ENCODE measurements at places on chromosomes 3 and 15. TPM values are rescaled to one million over a fixed set of nuclear protein-coding genes. Genes with fewer than 3 reads are reported as not detected.

DNA sequence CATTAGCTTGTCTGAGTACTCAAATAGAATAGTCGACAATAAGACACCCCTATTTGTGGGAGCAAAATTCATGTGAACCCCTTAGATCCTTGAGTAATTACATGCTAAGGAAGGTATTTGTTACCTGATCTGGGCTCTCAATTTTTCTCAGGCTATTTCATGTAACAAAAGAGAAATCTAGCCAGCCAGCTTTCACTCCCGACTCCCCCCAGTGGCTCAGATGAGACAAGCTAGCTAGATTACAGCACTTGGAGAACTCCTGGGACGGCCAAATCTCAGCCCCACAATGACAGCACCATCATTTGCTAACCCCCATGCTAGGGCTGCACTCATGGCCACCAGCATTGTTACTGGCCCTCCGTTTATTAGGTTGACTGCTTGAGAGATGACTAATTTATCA lies 41.3 kb downstream of the GLDN start:
- DNase-seq: no peak
- H3K36me3 ChIP-seq: no peaks in the 10 kb centered on the region
- no peak overlapping the region for H3K27ac ChIP-seq
- no peaks in the 10 kb centered on the region for H3K4me1 ChIP-seq

- no peaks in the 10 kb centered on the region for H3K27me3 ChIP-seq
- no peak overlapping the region for H3K4me3 ChIP-seq
- H3K36me3 ChIP-seq: no peaks in the 10 kb centered on the region
- DNase-seq: no peak
- no peak overlapping the region for H3K27ac ChIP-seq
- H3K4me1 ChIP-seq: no peaks in the 10 kb centered on the region
Observed at GRCh38 chr3:158841387-158841786, 39.5 kb downstream of the MFSD1 start.

- H3K36me3 ChIP-seq: no peaks in the 10 kb centered on the region
- no peak overlapping the region for H3K27ac ChIP-seq
- H3K27me3 ChIP-seq: no peaks in the 10 kb centered on the region
- no peak overlapping the region for H3K4me3 ChIP-seq
- no peak for DNase-seq
Observed at GRCh38 chr3:145882436-145882835, 278.5 kb downstream of the PLOD2 start.

DNA sequence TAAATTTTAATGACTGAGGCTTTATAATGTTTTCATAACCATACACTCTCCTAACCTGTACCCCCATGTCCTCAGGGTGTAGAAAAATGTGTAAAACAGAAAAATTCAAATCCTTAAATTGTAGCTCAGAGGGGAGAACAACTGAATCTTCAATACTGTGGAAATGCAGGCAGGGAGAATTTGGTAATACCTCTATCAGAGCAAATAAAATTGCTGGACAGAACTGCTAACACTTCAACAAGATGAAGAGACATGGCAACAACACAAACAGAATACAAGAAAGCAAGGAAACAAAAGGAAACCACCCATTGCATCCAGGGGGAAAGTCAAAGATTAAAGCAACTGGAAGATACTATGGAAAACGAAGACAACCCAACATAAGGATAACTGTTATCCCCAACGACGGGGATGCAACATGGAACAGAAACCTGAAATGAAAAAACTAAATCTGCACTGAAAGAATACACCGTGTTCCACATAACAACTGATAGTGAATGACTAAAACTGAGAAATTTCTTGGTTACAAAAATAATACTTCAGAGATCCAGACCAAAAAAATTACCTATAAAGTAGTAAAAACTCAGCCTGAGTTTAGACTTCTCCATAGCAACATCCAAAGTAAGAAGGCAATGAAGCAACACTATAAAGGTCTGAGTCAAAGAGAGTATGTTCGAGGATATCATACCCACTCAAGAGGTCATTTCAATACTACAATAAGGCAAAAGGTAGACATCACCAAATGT lies 48.5 kb downstream of the HACD2 start:
- H3K4me3 ChIP-seq: no peak overlapping the region
- no peaks in the 10 kb centered on the region for H3K27me3 ChIP-seq
- peaks cover 2% of the 10 kb centered on the region for H3K4me1 ChIP-seq

GRCh38 chr3:49611291-49611690 lies 57.0 kb downstream of the BSN start:
- no peak for DNase-seq
- H3K27me3 ChIP-seq: no peaks in the 10 kb centered on the region
- no peak overlapping the region for H3K27ac ChIP-seq
- no peaks in the 10 kb centered on the region for H3K4me1 ChIP-seq

- no peak overlapping the region for H3K27ac ChIP-seq
- peaks cover 1% of the 10 kb centered on the region for H3K4me1 ChIP-seq
- no peak for DNase-seq
- H3K36me3 ChIP-seq: no peaks in the 10 kb centered on the region
- H3K4me3 ChIP-seq: no peak overlapping the region
Observed at GRCh38 chr3:52882377-52882776, 15.0 kb downstream of the STIMATE start.

GRCh38 chr3:172580680-172581401 lies 57.6 kb upstream of the TNFSF10 start:
- no peaks in the 10 kb centered on the region for H3K36me3 ChIP-seq
- no peak for DNase-seq
- H3K27me3 ChIP-seq: no peaks in the 10 kb centered on the region
- no peaks in the 10 kb centered on the region for H3K4me1 ChIP-seq
- no peak overlapping the region for H3K27ac ChIP-seq

DNA sequence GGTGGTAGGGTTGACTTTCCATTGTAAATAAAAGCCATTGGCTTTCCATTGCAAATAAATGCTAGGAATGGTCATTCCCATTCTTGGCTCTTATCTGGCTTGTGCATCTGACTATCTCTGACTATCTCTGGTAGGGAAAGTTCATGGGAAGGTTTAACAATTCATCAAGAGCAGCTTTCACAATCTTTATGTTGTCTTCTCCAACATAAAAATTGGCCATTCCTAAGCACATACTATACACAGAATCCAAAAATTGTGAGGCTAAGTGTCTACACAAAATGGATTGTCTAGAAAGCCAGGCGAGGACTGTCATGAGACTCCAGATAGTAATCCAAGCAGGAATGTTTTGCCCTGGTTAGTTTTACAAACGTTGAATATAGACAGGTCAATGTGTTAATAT lies 54.4 kb upstream of the WNT5A start:
- H3K27ac ChIP-seq: no peak overlapping the region
- H3K4me1 ChIP-seq: peaks cover 2% of the 10 kb centered on the region
- H3K27me3 ChIP-seq: no peaks in the 10 kb centered on the region
- no peaks in the 10 kb centered on the region for H3K36me3 ChIP-seq
- DNase-seq: no peak

GRCh38 chr3:12840591-12841148 lies 695 bp downstream of the RPL32 start:
- DNase-seq: no peak
- peaks cover 3% of the 10 kb centered on the region for H3K4me1 ChIP-seq
- no peaks in the 10 kb centered on the region for H3K27me3 ChIP-seq
- peak overlapping the region; percentile 89 for H3K27ac ChIP-seq
- no peaks in the 10 kb centered on the region for H3K36me3 ChIP-seq

DNA sequence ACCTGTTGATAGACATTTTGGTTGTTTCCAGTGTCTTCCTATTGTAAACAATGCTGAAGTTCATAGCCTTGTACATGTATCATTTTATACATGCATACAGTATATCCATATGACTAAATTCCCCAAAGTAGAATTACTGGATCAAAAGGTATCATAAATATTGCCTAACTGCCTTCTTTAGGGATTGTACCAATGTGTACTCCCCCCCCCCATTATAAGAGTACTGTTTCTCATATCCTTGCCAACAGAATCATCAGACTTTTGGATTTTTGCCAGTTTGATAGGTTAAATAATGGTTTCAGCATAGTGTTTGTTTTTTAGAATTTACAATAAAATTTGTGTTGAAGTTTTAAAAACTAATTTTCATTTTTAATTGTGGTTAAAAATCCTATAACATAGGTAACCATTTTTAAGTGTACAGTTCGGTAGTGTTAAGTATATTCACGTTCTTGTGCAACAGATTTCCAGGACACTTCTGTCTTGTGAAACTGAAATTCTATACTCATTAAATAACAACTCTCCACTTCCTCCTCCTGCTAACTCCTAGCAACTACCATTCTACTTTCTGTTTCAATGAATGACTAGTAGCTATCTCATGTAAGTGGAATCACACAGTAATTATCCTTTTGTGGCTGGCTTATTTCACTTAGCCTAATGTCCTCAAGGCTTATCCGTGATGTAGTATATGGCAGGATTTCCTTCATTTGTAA lies 30.8 kb upstream of the MAP3K13 start:
- H3K4me3 ChIP-seq: no peak overlapping the region
- H3K27ac ChIP-seq: no peak overlapping the region
- no peak for DNase-seq
- H3K27me3 ChIP-seq: no peaks in the 10 kb centered on the region
- H3K36me3 ChIP-seq: no peaks in the 10 kb centered on the region
- H3K4me1 ChIP-seq: no peaks in the 10 kb centered on the region

DNA sequence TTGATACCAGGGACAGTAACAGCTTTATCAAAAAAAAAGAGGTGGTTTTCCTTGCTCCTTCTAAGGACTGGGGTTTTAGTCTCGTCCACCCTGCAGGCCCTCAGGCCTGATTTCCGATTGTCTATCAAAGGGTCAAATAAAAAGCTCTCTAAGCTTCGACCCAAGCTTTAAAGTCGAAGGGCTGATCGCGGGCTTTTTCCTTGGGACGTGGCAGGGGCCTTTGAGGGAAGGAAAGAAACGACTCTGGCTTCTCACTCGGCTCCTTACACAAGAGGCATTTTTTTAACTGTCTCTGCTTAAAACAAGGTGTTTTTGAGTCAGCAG lies 354 bp upstream of the KLHL24 start:
- peak overlapping the region; percentile 70 for H3K4me3 ChIP-seq
- H3K36me3 ChIP-seq: no peaks in the 10 kb centered on the region
- H3K27ac ChIP-seq: peak overlapping the region; percentile 100
- H3K27me3 ChIP-seq: no peaks in the 10 kb centered on the region
- H3K4me1 ChIP-seq: no peaks in the 10 kb centered on the region

DNA sequence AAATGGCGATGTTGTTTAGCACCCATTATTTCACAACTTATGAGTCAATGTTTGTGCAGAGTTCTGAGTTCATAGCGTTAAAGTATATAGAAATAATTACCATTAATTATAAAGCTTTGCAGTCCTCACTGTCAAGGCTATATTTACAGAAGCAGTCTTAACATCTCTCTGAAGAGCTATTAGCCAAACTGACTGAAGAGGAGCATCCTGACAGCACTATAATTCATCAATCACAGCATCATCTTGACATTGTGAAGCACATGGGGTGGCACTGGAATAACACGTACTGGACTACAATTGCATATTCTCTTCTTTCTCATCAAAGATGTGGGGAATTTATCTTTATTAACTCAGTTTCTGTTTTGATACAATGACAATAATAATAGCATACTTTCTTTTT lies 260.6 kb upstream of the MME start:
- no peaks in the 10 kb centered on the region for H3K4me1 ChIP-seq
- DNase-seq: no peak
- H3K4me3 ChIP-seq: no peak overlapping the region
- no peaks in the 10 kb centered on the region for H3K36me3 ChIP-seq
- H3K27me3 ChIP-seq: no peaks in the 10 kb centered on the region

The KBTBD8 gene
- total RNA-seq: 0.66 TPM

DNA sequence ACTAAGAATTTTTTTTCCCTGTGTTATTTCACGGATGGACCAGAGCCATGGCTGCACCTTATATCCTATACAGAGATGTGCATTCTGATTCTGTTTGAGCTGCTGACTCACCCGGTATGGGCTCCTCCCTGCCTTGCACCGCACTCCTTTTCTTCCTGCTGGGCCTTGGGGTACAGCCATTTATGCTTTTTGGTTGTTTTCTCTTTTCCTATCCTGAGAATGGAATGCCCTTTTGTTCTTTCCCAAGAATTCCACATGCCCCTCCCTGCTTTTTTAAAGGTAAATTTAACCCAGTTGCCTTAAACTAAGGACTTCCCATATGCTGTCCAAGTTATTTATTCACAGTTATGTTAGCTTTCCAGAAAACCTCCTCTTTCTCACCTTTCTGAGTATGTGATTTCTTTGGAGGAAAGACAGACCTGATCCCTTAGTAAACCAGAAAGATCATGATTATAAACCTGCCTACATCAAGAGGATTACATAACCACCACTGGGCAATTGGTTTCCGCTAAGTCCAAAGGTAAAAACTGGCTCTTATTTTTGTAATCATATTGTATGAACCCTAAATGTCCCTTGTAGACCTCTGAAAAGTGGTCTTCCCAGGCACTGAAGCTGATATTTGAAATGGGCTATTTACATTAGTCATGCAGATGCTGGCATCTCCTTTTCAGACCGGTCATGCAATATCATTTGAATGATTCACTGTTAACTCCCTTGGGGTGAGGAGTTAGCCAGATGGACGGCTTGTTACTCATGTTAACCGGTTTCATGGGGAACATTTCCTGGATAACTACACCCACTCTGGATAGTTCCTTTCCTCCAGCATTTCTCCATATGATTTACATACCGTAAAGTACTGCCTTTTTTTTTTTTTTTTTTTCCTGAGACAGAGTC lies 45.5 kb downstream of the TMOD3 start:
- no peak for DNase-seq
- H3K4me3 ChIP-seq: no peak overlapping the region
- no peaks in the 10 kb centered on the region for H3K36me3 ChIP-seq
- peaks cover 4% of the 10 kb centered on the region for H3K4me1 ChIP-seq
- no peaks in the 10 kb centered on the region for H3K27me3 ChIP-seq

DNA sequence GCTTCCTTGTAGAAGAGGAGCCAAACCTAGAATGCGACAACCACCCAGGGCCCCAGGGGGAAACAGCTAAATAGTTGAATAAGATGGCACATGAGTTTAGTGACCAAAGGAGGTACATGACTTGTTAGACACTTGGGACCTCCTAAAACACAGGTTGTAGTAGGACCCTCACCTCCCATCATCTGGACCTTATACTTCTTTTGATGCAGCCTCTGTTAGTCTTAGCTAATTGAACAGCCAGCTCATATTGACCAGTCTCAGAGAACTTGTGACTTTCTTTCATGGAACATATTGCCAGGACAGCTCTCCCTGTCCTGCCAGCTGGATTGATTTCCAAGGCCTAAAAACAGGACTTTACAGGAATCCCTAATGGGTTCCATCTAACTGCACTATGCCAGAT lies 45.0 kb downstream of the SPSB4 start:
- no peaks in the 10 kb centered on the region for H3K36me3 ChIP-seq
- no peak overlapping the region for H3K27ac ChIP-seq
- H3K27me3 ChIP-seq: no peaks in the 10 kb centered on the region
- no peak overlapping the region for H3K4me3 ChIP-seq
- DNase-seq: no peak
- H3K4me1 ChIP-seq: peaks cover 2% of the 10 kb centered on the region
